ENCODE measurements at places on chromosomes 5 and 9.

DNA sequence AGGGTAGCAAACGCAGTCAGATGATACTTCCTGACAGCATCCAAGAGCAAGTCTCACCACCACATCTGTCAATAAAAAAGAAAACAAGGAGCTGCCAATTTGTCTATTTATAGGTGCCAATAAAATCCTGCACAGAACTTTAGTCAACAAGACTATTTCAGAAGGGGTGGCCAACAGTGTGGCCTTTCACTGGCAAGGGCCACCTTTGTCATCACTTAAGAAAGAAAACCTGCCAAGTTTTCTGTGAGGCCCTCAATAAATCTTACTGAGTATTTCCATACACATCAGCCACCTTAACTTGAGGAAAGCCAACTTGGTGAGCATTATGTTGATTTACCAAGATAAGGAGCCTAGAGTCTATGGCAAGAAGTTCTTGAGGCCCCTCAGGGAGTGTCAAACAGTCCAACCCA is 312.3 kb downstream of the ENC1 start:
- DNase-seq = no peak

DNA sequence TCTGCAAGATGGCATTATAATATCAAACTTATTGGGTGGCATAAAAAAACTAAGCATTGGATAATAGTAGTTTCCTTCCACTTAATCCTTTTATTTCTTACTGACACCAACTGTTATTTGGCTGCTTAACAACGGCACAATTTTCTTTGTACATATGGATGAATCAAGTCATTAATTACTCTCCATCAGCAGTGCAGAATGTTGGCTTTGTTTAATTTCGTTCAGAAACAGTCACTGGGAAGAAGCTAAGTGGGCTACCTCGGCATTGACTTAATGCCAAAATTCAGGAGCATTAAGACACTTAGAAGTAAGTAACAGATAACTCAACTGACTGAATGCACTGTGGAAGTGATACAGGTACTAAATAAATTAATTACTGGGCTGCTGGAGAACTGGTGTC is 460.4 kb downstream of the CTNND2 start:
- no peak for DNase-seq

- DNase-seq = peak; percentile 34
Observed at GRCh38 chr9:101119206-101119819, 90.8 kb downstream of the PLPPR1 start.

DNA sequence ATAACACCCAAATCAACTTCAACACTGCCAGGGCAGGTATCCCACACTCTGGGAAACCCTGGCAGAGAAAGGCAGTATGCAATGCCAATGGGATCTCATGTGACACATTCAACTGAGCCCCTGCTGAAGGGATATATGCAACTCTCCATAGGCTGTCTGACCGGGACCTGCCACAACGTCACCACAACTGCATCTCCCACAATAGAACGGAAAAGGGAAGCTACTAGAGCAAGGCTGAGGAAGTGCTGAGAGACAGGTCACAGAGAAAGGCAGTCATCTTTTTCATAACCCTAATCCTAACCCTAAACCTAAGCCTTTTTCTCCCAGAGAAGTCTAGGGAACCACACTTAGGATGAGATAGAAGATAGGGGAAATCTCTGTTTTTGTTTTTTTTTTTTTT is 345.9 kb upstream of the CD180 start:
- no peak for DNase-seq

- DNase-seq = no peak
Observed at GRCh38 chr5:66655395-66656324, 59.5 kb downstream of the MAST4 start.

GRCh38 chr5:39469176-39469575 is 44.4 kb upstream of the DAB2 start:
- DNase-seq = no peak

DNA sequence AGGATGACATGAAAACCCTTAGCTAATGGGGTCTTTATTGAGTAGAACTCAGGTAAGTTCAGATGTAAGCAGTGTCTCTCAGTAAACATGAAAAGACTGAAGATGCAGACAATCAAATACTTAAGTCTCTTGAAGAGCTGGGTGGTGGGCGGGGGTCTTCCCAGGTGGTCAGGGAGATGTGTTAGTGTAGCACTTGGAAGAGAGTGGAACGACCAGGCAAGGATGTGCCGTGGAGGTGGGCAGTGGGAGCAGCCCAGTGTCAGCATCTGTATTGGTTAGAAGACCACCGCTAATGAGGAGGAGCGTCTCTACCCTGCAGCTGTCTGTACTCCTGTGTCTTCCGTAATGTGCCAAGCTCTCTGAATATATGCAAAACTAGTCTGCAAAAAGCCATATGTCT is 4.4 kb downstream of the S1PR3 start:
- no peak for DNase-seq

DNA sequence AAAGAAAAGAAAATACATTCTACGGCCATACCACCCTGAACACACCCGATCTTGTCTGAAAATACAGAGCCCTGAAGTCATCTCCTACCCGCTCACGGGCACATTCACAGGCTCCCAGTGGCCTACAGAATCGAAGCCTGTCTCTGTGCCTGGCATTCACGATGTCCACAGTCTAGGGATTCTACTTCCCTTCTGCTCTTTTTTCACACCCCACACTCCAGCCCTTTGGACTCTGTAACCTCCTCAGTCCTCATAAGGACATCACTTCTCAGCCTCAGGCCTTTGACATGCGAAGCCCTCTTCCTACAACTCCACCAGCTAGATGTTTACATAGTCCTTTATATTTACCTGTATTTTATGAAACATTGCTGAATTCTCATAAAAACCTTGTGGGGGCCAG is 77.8 kb downstream of the CSNK1A1 start:
- no peak for DNase-seq

DNA sequence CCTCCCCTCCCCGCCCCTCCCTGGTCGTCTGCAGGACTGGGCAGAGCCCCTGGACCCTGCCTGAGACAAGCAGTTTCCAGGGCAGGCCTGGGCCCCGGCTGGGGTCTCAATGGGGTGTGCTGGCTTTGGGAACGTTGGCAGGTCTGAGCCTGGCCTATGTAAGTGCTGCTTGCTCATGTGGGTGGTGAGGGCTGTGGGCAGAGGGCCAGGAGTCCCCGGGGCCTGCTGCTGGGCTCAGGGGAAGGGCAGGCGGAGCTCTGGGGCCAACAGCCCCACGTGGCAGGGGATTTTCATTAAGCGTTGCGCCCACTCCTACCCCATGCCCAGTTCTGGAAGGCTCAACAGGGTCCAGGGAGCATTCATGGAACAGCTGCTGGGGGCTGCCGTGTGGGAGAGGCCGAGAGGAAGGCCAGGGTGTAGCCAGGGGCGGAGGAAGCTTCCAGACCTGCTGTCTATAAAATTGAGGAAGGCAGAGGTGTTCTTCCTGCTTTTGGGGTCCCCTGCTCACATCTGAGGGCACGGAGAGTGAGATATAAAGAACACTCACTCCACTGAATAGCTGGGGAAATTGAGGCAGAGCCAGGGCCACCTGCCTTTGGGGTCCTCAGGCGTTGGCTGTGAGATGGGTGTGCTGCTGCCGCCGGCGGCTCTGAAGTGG is 32.5 kb downstream of the RXRA start:
- no peak for DNase-seq

- no peak for DNase-seq
Observed at GRCh38 chr5:16065831-16066230, 113.8 kb downstream of the MARCHF11 start.

GRCh38 chr5:61142391-61142790 is 19.9 kb downstream of the SMIM15 start:
- no peak for DNase-seq

GRCh38 chr9:8491563-8491962 is 692.0 kb upstream of the DMAC1 start:
- no peak for DNase-seq

DNA sequence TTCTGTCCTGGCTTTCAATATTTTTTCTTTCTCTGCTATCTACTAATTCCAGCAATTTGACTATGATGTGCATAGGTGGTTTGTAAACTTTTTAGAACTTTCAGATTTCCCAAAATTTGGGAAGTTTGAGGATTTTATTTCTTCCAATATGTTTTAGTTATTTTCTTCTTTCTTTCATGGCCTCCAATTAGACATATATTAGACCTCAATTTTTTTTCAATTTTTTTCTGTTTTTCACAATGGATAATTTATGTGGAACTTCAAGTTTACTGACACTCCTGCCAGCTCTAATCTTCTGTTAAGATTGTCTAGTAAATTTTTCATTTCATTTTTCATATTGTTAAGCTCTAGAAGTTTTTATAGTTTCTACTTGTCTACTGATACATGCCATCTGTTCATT is 163.3 kb downstream of the SAXO1 start:
- DNase-seq = no peak

DNA sequence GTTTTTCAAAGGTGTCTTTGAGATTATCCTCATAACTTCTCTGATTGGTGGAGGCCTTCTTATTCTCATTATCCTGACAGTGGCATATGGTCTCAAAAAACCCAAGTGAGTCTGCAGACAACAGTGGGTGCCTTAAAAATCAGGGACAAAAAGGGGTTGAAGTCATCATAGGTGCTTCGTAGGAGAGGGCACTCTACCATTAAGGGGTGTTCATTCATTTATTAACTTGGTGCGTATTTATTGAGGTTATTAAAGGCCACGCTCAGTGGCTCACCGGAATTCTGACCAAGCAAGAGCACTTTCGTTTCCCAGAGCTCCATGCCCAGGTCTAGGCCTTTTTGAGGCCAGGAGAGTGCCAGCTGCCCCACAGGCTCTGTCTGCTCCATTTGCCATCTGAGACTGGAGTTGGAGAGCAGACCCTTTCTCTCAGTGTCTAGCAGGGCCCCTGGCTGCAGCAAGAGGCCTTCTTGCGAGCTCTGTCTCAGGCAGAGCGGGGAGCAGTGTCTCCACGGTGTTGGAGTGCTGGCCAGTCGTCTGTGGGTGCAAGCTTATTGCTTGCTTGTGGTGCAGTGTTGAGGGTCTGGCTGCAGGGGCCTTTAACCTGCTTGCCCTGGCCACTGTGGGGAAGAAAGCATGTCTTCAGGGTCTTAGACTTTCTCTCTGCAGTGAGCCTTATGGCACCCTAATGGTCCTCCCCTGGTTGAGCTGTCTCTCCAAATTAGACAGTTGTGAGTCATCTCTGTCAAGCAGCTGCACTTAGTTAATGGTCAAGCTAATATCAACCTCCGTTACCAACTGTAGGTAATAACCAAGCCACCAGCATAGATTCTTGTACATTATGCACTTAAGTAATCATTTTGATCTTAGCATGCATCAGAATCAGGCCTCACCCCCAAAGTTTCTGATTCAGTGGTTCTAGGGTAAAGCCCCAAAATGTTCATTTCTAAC is 62.6 kb downstream of the IL31RA start:
- no peak for DNase-seq

GRCh38 chr5:135729321-135729786 is 105.1 kb upstream of the SLC25A48 start:
- DNase-seq = no peak

DNA sequence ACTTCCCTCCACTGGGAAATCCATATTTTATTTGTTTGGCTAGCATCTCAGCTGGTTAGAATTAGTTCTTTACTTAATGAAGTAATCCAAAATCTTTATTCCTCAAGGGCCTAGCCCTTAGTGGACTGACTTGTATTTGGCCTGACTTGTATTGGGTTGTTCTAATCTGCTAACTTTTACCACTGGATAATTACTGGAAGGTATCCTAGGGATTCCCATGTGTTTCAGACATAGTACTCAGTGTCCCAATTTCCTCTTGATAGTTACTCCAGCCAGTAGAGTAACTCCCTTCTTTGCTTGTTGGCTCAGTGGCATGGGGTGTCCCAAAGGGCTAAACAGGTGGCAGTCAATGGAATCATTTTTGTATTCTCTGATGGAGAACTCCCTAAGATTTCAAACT is 156.0 kb downstream of the DCP2 start:
- DNase-seq = no peak

GRCh38 chr9:83620841-83621636 is 1.9 kb upstream of the IDNK start:
- DNase-seq = peak; percentile 69

- no peak for DNase-seq
Observed at GRCh38 chr9:35731415-35732184, 395 bp downstream of the TLN1 start.

GRCh38 chr5:146548781-146549449 is 32.9 kb upstream of the GPR151 start:
- DNase-seq = no peak

DNA sequence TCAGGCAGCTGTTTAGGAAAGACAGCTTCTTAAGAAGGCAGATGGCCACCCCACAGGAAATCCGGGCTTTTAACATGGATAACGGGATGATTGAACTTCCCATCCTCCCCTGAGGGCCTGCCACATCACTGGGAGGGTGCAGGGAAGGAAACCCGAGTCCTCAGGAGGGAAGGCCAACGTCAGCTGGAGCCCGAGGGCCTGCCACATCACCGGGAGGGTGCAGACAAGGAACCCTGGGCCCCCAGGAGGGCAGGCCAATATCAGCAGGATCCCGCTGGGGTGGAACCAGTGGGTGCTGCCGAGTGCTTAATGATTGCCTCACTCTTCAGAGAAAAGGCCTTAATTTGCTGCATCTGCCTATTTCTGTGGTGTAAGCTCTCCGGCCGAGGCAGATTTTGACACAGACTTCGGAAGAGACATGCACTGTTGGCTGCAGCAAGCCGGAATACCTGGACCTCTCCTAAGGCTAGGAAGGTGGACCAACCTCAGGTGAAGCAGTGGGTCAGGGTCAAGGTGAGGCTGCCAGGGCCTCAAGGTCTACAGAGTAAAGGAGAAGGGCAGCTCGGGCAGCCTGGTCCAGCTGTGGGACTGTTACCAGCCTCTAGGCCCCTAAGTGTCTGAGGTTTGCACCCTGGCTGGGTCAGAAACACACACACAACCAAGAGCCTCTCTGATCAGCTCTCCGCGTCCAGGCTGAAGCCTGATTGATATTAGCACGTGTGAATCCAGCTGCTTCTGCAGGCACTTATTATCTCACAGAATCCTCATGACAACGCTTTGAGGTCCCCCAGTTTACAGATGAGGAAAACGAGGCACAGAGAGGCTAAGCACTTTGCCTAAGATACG is 14.8 kb upstream of the COL5A1 start:
- DNase-seq = no peak

- DNase-seq = peak; percentile 71
Observed at GRCh38 chr5:122500245-122501088, 188.4 kb downstream of the SNCAIP start.

DNA sequence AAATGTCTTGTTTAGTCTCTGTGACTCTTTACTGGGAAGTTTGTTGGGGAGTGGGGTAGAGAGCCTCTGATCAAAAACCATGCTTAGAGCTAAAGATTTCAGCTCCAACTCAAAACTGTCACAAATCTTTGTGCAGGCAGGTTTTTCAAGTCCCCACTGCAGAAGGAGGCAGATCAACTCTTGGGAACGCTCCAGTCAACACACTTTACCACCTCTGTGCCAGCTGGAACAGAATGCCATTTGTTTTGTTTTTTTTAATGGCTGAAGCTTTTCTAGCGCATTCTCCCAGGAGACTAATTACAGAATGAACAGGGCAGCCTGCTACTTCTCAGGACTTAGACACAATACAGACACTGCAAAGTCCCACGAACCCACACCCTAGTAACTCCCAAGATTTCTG is 17.9 kb upstream of the LHX6 start:
- DNase-seq = no peak

All from renal pelvis (tissue), 12 donors.